HT1080 (cell line): ENCODE measurements at places on chromosomes 6 and 20.
A peak's percentile ranks its signal among the peaks of the same experiment; 100 is the strongest.

DNA sequence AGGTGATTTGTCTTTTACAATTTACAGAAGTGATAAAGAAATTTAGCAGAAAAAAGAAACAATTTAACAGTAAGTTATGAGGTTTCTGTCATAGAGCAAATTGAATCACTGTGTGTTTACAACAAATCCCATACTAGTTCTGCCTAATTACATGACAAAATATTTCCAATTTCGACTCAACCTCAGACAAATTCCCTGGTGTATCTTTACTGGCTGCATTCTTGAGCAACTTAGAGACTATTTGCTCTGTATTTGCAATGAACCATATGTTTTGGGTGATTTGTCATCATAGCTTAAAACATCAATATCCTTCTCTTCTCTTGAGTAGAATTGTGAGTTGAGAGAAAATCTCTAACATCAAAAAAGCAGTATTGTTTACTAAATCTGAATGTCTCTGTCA is 128.7 kb downstream of the SIM1 start:
- DNase-seq = no peak

DNA sequence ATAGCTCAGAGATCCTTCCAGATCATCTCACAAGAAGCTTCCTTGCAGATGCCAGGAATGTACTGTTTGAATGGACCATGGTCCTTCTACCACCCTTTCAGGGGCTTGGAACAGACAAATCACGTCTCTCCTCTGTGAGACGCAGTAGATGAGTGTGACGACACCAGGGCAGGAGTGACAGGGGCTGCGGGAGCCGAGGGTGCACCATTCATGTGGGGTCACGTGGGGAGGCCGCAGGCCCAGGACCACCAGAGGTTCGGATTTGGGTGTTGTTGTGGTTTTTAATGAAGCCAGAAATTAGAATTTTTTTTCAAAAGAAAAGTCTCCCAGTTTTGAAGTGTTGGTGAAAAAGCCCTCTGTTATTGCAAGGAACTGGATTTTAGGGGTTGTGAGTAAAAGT is 79.2 kb downstream of the PREX1 start:
- DNase-seq = no peak

DNA sequence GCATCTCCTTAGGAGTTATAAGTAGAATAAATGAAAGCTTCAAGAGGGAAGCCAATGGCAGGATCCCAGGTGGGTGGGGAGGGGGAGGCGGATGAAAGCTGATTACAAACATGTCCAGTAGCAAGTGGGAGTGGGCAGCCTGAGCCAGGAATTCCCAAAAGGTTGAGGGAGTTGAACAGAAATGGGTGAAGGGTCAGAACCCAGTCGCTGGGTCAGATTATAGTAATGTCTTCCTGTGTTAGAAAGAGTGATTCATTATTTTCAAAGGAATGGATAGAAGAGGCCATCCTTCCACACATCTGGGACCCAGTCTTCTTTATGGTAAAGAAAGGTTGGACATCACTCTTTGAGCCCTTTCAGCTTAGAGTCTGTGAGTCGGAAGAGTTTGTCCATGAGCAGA is 41.0 kb upstream of the FAM50B start:
- peak; percentile 46 for DNase-seq

DNA sequence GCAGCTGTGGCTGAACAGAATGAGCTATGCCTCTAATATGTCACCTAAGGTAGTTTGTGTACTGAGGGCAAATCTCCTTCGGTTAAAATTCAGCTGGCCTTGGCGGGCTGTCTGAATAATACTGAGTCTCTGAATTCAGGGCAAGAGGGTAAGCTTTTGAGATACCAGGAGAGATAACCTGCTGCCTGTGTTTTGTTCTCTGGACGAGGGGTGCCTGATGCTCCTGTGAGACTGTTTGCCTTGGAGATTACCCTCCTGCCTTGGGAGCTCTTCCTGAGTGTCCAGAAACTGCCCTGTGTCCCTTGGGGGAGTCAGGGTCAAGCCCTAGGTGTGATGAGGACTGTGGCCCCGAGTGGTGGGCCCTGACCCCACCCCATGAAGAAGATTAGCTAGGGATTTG is 282.9 kb downstream of the KIF16B start:
- DNase-seq = no peak

GRCh38 chr6:127690588-127690987 is 113.6 kb downstream of the C6orf58 start:
- no peak for DNase-seq

GRCh38 chr6:113147544-113147943 is 709.6 kb upstream of the MARCKS start:
- DNase-seq = no peak

DNA sequence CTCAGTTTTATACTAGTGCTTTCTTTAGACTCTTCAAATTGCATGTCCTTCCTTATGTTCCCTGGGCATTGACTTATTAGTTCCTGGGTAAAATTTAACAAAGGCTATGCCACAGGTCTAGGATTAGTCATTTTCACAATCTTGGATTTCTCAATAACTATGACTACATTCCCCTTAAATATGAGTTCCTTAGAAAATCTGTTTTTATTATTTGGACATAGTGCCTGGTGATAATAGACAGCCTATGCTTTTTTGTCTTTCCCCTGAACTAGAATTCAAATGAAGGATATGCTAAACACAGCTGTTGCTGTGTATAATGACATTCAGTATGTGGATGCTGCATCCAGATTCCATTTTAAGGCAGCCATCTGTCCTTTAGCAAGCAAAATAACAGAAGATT is 1252.8 kb upstream of the GJE1 start:
- DNase-seq = peak; percentile 34

DNA sequence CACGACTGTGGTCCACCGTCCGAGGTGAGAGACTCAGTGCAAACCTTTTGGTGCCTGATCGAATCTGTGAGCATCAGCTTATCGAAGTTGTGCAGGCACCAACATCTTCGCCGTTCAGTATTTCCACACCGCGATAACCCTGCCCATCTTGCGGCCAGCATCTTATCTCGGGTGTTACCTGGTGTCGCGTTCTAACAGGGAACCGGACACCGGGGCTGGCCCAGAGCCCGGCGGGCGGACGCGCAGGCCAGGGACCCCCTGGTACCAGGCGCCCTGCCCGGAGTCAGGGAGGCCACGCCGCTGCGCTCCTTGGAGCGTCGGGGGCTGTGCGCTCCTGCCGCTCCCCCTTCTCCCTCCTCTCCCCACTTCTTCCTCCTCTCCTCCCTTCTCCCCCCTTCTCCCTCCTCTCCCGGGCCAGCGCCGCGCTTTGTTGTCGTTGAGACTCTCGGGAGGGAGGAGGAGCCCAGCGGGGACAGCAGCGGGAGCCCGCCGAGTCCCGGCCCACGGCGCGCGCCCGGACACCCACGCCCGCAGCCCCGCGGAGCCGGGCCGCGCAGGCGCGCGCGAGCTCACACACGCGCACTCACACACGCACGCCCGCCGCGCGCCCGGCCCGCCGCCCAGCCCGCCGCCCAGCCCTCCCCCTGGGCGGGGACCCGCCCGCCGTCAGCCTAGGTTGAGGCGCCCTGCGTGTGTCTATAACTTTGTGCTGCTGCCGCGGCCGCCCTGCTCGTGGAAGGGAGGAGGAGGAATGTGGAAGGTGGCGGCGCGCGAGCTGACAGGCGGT is 1.4 kb upstream of the FOXO3 start:
- peak; percentile 73 for DNase-seq

DNA sequence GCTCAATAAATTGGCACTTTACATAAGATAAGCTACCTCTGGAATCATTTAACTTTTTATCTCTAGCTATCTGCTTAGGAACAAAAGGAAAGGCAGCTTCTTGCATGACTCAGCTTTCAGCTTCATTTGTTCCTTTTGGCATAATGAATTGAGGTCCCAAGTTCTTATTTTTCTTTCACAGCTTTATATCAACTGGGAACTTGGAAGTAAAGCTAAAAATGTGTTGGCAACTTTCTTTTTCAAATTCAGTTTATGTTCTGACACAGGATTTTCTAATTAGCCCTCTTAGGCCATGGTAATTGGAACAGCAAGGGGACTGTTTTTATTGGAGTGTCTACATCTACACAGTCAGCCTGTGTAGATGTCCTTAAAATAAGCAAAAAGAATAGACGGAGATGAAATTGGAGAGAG is 55.2 kb upstream of the MRAP2 start:
- DNase-seq = no peak
